Tongue (tissue), 3 donors: ENCODE measurements at places on chromosomes 16 and 17.
A peak's percentile ranks its signal among the peaks of the same experiment; 100 is the strongest.

DNA sequence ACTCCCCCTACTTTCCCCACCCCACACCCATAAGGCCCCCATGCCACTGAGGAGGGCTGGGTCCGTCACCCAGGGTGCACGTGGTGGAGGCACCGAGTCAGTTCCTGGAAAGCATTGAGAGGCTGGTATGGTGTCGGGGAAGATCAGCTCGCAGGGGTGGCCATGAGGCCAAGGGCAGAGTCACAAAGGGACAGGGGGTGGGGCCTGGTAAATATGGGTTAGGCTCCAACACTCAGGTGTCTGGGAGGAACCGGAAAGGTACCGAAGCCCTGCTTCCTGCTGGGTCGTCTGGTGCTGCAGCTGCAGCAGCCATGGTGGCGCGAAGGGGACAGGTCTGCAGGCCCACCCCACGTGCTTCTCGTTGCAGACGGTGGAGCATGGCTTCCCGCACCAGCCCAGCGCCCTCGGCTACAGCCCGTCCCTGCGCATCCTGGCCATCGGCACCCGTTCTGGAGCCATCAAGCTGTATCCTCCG is 30.2 kb downstream of the LLGL2 start:
- DNase-seq = no peak

DNA sequence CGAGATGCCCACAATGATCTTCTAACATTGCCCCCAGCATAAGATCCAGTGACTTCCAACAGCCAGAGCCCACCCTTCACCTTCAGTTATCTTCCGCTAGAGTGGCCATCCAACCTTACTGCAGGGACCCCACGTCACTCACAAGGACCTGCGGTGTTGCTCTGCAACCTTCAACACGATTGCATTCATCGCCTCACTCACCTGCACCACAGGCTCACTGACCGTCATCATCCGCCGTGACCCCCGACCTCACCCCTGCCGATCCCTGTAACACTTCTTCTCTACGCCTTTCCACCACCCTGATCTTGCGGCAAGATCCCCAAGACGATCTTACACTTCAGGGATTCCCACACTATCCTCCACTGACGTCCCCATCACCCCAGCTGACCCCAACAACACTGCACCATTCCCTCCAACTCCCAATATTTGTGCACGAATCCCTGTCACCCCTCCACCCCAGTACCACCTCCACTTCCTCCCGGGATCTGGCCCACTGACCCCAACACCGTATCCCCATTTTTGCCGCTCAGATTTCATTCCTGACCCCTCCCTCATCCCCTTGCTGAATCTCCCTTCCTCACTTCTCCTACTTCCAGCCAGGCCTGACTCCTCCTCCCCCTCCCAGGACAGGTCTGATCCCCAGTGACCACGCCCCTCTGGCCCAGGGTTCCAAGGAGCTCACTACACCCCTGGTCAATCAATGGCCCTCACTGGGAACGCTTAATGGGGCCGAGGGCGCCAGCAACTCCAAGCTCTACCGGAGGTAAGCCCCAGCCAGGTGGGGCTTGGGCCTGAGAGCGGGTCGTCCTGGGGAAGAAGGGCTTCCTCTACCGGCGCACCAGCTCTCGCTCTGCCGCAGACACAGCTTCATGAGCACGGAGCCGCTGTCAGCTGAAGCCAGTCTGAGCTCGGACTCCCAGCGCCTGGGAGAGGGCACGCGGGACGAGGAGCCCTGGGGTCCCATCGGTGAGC is 7.6 kb downstream of the RUNDC3A start:
- DNase-seq = no peak

DNA sequence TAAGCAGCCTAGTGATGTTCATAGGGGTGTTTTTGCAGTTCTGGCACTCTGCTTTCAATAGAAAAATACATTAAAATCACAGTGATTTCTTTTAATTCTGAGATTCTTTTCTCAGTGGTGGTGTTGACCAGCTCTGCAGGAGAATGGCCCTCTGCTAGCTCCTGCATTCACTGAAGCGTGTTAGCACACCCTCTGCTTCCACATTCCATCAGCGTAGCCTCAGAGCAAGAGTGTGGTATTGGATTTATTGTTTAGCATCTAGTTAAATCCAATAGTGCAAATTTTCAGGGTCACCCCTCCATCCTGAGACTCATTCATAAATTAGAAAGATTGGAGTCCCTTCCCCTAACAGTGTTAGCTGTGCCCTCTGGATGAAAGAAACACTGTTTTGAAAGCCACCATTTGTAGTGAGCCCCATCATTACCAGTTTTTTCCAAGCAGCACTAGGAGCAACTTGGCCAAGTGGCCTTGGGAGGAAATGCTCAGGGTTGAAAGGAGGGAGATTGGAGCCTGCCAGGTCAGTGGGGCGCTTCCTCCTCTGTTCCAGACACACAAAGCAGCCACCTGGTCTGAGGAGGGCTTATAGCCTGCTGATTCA is 45.7 kb downstream of the B9D1 start:
- no peak for DNase-seq

DNA sequence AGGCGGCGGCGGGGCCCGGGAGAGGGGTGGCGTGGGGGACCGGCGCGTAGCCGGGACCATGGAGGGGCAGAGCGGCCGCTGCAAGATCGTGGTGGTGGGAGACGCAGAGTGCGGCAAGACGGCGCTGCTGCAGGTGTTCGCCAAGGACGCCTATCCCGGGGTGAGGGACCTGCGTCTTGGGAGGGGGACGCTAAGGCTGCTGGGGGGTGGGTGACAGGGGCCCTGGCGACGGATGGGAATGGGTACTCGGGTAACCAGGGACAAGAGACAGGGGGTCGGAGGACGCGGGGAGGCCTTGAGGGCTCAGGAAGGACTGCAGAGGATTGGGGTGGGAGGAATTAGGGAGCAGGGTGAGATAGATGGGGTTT is 243 bp downstream of the RND2 start:
- DNase-seq = no peak

- DNase-seq = peak; percentile 55
Measured at GRCh38 chr16:53053967-53054669, 673 bp upstream of the CHD9 start.

DNA sequence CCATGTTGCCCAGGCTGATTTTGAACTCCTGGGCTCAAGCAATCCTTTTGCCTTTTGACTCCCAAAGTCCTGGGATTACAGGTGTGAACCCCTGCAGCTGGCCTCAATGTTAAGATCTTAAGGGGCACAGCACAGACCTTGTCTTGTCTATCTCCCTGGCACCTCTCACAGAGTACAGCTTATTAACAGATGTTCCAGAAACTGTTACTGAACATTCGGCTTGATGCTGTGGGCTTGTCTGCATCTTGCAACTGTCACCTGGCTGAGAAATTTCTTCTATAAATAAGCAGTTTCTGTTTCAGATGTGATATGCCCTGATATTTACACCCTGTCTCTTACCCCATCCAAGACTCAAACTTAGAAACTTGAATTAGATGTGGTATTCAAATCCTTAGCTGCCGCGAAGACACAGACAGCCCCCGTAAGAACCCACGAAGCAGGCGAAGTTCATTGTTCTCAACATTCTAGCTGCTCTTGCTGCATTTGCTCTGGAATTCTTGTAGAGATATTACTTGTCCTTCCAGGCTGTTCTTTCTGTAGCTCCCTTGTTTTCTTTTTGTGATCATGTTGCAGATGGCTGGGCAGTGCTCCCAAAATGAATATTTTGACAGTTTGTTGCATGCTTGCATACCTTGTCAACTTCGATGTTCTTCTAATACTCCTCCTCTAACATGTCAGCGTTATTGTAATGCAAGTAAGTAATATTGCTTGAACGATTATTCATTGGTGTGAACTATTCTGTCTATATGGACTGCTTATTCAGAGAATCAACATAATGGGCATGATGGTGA is at the start of gene TNFRSF17:
Gene TNFRSF17 (plus strand): TSS at position 450 of the 791 bp plus-strand sequence. CDS start 115 bp downstream, at position 565.
- no peak for DNase-seq

DNA sequence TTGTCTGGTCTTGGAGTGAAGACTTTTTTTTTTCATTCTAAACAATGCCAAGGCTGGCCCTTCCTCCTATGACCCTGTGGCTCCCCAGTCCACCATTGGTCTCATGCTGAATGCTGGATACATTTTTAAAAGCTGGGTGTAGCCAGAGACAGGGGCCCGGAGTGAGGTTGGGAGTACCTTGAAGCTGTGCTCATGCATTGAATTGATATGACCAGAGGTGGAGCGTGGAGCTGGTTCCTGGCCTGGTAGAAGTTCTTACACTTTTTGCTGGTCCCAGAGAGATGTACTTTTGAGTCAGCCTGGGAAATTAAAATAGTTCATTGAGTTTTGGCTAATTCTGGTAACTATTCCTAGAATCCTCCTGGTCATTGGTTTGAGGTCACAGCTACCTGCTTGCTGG is 83.6 kb downstream of the CMIP start:
- DNase-seq = no peak

DNA sequence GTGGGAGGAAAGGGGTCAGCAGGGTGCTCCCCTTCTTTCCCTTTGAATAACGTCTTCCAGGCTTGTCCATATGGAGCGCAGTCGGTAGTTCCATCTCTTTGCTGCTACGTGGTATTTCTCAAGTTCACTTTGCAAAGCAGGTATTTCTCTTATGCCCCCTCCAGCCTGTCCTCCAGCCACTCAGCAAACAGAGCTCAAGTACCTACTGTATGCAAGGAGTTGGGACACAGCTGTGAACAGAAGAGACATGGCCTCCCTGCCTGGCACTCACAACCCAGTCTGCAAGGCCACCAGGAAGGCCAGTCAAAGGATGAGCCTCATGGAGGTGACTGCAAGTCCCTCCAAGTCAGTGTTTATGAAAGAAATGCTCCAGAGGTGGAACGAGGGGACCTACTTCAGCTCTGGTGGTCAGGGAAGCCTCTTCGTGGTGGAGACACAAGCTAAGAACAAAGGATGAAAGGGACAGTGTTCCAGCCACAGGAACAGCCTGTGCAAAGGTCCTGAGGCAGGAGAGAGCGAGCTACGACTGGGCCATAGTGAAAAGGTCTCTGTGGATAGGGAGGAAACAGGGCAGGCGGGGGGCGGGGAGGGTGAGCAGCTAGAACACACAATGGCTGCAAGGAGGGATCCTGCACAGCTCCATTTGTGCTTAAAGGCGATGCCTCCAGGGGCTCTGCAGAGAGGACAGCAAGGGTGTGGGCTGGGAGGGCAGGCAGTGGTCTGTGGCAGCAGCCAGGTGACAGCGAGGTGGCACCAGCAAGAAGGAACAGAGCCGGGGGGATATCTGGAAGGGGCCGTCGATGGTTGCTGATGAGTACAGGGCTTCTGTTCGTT is 32.6 kb downstream of the PPL start:
- DNase-seq = no peak

GRCh38 chr16:29256501-29256981 is 150.0 kb downstream of the NPIPB11 start:
- no peak for DNase-seq

DNA sequence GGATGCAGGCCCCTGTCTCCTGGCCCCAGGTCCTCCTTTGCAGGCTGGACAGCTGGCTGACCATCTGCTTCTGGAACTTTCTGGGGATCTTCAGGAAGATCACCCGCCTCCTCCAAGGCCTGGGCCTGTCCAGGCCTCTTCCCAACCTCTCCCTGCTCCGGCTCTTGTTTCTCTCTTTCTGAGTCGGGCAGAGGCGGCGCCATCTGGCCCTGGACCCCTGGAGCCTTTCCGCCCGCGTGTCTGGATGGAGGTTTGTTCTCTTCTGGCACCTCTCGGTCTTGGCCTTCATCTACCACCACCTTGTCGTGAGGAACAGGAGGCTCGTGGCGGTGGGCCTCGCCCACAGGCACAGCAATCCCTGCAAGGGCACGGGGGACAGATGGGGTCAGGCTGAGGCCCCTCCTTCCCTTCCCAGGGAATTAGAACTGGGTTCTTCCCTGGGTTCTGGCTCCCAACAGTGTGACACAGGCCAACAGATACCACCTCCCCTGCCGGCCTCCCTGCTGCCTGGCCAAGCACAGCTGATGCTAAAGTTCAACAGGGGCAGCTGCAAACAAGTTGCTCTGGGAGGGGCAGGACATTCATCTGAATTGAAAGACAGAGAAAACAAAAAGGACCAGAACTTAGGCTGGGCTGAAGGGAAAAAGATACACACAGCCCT is 13.3 kb downstream of the NDUFAF8 start:
- peak; percentile 59 for DNase-seq

- no peak for DNase-seq
Measured at GRCh38 chr17:71320009-71320796, 800.6 kb upstream of the SOX9 start.

GRCh38 chr16:22898874-22899348 is 84.9 kb downstream of the HS3ST2 start:
- DNase-seq = peak; percentile 83

GRCh38 chr16:68884401-68884800 is 41.1 kb downstream of the TANGO6 start:
- DNase-seq = no peak

DNA sequence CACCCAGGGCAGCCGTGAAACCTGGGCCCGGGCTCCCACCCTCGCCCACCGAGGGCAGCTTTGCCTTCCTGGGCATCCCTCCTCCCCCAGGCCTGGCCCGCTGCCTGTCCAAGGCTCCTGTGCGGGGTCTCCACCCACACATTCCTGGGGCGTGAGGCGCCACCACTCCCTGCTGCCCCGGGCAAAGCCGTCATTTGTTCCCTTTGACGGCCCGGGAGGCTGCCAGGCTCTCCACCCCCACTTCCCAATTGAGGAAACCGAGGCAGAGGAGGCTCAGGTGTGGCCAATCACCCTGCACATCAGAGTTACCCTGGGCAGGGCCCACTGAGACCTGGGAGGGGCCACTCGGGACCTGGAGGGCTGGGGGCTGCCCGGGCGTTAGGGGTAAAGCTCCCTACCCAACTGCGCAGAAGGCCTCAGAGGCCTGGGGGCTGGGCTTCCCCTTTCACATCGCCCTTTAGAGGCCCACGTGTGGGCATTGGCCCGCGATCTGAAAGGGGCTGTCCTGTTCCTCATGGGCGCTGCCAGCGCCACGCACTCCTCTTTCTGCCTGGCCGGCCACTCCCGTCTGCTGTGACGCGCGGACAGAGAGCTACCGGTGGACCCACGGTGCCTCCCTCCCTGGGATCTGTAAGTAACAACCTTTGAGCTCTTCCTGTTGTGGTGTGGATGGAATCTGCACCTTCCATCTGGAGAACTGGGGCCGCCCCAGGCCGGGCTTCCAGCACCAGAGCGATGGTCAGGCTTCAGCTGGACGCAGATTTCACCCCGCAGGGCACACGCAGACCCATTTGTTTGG is at the start of gene MSLN:
Gene MSLN (plus strand): TSS at position 190 of the 799 bp plus-strand sequence. CDS start 1,947 bp downstream, outside the sequence.
- no peak for DNase-seq

GRCh38 chr16:27726621-27727261 is 176.8 kb downstream of the KATNIP start:
- no peak for DNase-seq

- DNase-seq = no peak
Measured at GRCh38 chr17:36131421-36131820, 27.8 kb downstream of the CCL4 start.

GRCh38 chr16:85550422-85550864 is 62.7 kb upstream of the GSE1 start:
- DNase-seq = no peak

DNA sequence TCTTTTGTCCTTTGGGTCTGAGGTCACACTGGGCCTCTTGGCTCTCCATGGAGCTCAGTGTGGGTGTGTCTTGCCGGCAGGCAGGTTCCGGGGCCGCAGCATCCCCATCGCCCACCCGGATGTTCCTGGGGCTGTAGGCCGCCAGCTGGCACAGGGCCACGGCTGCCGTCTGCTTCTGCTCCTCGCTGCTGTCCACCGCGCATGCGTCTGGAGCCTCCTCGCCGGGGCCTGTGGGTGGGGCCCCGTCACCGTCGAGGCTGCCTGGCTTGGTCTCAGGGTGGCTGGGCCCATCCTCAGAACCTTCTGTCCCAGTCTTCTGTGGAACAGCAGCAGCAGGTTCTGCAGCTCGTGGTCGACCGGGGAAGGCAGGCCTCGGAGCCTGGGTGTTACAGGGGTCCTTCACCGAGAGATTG is 9.6 kb downstream of the ZNF750 start:
- DNase-seq = peak; percentile 81

- no peak for DNase-seq
Measured at GRCh38 chr17:7222972-7223292, 3.2 kb downstream of the ACADVL start.

- no peak for DNase-seq
Measured at GRCh38 chr16:80100846-80101451, 439.8 kb upstream of the DYNLRB2 start.
